ENCODE measurements at places on chromosomes 5 and 9.

DNA sequence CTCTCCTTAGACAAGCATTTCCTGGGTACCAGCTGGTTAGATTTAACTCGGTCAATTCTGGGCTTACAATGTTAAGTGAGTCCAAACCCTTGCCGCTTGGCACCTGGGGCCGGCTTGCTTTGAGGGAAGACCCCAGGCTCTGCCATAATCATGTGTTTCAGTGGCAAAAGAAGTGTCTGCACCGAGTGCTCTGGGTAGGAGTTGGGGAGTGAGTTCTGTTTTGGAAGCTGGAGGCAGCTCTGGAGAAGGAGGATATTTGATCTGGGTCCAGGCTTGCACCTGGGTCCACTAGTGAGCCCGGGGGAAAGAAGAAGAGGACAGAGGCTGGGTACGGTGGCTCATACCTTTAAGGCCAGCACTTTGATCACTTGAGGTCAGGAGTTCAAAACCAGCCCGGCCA, 8.4 kb upstream of the OLFM1 start:
- no peak for DNase-seq

DNA sequence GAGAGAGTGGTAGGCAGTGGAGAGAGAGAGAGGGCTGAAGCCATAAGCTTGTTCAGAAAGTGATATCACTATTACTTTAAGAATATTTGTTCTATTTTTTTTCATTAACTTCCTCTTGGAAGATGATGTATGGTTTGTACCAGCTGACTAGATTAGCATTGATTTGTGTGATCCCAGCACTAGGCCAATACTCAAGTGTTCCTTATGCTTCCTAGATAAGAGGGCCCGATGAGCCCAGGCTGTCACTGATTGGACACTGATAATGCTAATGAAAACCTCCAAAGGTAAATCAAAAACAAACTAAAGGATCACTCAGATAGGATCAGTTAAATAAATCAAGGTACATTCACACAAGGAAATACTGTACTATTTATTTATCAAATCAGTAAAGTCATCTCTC, 52.7 kb upstream of the OTULINL start:
- DNase-seq, result no peak

- DNase-seq, result no peak
These were observed 627.2 kb downstream of the PSAT1 start for GRCh38 chr9:78923966-78924659.

- DNase-seq, result no peak
These were observed 39.6 kb downstream of the SLC38A9 start for GRCh38 chr5:55672477-55672911.

DNA sequence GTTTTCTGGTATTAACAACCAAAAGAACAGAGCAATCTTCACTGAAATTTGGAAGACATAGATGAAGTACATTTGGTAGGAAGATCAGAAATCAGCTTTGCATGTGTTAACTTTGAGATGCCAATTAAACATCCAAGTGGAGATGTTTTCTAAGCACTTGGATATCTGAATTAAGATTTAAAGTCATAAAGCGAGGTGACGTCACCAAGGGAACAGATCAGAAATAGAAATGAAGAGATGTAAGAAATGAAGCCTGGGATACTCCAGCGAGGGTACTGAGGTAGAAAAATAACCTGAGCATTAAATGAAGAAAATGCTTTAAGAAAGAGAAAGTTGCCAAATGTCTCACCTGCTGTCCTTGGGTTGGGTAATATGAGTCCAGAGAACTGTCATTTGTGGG, 1223.3 kb downstream of the MAT2B start:
- no peak for DNase-seq
